ENCODE measurements at places on chromosomes 1 and 21. TPM values are rescaled to one million over a fixed set of nuclear protein-coding genes. Genes with fewer than 3 reads are reported as not detected.

Gene DLGAP3
- total RNA-seq: not detected

GRCh38 chr1:232398823-232399222, 231.1 kb downstream of the SIPA1L2 start:
- DNase-seq: no peak

DNA sequence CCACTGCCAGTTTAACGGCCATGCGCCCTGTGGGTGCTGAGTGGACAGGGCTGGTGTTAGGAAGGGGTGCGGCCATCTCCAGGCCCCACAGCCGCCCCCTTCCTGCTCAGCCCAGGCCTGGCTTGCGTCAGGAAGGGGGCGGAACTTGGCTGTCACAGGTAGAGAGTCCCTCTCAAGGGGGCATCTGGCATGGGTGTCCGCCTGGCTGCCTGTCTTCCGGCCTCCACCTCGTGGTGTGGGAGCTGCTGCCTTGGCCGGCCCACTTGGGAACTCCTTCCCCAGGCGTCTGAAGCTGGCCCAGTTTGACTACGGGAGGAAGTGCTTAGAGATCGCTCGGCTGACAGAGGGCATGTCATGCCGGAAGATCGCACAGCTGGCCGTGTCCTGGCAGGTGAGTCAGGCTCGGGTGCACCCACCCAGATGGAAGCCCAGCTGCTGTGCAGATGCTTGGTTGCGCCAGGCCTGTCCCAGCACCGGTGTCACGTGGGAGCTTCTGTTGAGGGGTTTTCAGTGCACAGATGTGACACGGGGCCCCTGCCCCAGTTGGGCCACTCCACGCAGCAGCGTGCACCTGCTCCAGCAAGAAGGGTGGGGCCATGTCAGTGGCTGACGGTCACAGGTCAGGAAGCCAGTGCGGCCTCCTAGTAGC, 9.1 kb upstream of the ATAD3B start:
- no peak for DNase-seq

DNA sequence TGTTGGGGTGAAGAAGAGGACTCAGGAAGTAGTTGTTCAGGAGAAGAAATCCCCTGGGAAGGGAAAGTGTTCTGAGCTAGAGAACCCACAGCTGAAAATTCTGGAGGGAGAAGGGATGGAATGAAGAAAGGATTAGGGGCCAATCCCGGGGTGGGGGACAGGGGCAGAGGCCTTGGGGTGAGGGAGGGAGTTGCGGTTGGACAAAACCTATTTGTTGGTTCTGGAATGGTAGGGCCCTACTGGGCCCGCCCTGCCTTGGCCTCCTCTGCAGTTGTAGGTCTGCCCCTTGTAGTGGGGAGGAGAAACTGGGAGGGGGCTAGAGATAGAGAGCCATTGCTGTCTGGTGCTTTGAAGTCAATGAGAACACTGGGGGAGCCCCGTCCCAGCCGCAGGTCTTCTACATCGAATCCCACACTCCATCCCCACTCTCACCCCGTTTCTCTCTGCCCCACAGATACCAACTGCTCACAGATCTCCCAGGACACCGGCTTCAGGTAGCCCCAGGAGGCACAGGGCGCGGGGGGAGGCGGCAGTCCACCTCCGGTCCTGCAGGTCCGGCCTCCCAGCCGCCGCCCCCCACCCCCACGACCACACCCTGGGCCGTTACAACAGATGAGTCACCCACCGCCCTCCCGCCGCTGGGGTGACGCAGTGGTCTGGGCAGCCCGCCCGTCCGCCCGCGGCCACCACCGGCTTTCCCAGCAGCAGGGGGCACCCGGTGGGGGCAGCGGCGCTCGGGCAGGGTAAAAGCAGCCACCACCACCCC, 1.1 kb downstream of the TAGLN2 start:
- DNase-seq: peak; percentile 97

Gene CRYAA
- not detected for total RNA-seq

Gene C1orf53
- 2.1 TPM for total RNA-seq

DNA sequence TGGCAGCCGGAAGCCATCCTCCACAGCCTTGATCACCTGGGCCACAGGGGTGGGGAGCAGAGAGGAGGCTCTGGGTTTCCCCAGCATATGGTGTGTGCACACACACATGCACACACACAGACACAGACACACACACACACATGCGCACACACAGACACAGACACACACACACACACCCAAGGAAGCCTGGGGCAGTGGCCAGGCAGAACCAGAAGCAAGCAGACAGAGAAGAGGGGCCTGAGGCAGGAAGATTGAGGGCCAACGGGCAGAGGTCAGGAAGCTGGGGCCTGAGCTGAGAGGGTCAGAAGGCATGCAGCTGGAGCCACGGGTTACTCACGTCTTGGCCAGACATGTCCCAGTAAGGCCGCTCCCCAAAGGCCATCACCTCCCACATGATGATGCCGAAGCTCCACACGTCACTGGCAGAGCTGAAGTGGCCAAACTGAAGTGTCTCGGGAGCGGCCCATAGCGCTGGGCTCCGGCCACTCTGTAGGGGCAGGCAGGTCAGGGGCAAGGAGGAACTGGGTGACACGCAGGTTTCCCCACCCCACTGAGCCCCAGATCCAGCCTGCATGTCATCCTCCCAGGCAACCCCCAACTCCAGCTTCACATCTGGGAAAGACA, 27.4 kb downstream of the CDCA8 start:
- DNase-seq: no peak

DNA sequence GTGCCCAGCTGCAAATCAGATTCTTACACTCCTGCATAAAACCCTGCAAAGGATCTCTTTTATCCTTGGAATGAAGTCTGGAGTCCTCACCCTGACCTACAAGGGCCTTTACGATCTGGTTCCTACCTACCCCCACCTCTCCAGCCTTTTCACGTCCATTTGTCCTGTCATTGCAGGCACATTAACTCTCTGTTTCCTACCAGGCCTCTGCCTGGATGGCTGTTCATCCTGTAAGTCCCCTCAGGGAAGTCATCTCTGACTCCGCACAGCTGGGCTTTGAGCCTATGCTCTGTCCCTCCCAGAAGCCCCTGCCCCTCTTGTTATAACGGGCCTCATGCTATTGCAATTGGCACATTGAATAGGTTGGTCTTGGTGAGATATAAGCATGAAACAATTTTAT, 96.8 kb upstream of the USP24 start:
- DNase-seq: no peak

DNA sequence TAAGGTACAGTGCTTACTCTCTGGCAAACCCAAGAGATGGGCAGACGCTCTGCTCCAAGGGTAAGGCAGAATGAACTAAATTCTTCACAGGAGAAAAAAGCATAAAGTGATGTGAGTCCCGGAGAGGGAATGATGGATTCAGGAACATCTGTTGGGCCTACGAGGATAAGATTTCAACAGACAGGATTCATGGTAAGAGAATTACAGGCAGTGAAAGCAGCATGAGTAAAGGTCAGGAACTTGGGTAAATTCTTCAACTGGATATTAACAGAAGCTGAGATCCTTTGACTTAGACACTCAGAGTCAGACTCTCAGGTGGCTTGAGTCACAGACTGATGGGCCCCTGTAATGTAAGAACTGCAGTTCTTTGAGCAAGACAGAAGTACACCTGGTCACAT, 152.6 kb downstream of the TRABD2B start:
- DNase-seq: no peak

GRCh38 chr1:5254131-5254725, 599.8 kb downstream of the AJAP1 start:
- DNase-seq: peak; percentile 82

- no peak for DNase-seq
Observed at GRCh38 chr1:8358897-8359616, 41.1 kb downstream of the SLC45A1 start.

GRCh38 chr1:53393325-53393792, 65.5 kb upstream of the LRP8 start:
- DNase-seq: peak; percentile 94

Gene EDARADD
- 0.59 TPM for total RNA-seq

GRCh38 chr1:151254217-151255213, at the start of gene PSMD4:
PSMD4 (plus strand) TSS chr1:151254734; CDS start chr1:151254783, 49 bp downstream.
- peak; percentile 96 for DNase-seq

DNA sequence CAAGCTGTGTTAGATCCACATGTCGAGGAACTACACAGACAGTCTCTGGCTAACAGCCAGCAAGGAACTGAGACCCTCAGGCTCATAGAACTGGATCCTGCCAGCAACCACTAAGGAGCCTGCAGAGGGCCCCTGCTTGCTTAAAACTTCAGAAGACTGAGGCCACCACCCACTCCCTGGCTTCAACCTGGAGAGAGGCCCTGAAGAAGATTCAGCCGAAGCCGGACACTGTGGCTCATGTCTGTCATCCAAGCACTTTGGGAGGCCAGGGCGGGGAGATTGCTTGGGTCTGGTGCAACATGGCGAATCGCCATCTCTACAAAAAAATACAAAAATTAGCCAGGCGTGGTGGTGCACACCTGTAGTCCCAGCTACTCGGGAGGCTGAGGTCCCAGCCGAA, 92.6 kb upstream of the TMPRSS2 start:
- DNase-seq: no peak

GRCh38 chr1:3695326-3696217, 43.3 kb downstream of the TP73 start:
- no peak for DNase-seq

Gene ZCCHC17
- 30.7 TPM for total RNA-seq

- DNase-seq: no peak
Observed at GRCh38 chr1:5189384-5189783, 535.0 kb downstream of the AJAP1 start.

- no peak for DNase-seq
Observed at GRCh38 chr1:190274721-190275120, 202.9 kb downstream of the BRINP3 start.

GRCh38 chr1:54080598-54081049, 27.2 kb downstream of the TCEANC2 start:
- DNase-seq: no peak

DNA sequence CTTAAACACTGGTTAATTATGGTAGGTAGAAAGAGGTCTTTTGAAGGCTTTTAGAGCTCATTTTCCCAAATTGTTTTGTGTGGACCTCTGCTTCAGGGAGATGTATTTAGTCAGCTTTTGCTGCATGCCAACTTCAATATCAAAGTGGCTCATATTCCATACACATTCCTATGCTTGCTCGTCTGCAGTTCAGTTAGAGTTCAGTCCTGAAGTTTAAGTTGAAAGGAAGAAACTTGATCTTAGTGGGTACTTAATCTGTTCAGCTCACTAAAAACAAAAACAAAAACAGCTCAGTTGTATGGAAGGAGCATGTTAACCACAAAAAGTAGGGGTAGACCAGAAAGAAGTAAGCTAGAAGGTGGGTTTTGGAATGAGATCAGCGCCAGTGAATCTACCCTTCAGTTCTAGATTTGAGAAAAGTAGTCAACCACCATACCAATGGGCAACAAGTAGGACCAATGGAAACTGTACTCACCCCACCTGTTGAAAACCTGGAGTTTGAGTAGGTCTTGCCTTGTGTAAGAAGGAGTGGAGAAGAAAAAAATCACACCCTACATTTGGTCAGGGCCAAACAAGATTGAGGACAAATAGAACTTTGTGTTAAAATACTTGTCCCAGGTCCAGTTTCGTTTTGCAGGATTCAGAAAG, 58.0 kb downstream of the LEPR start:
- no peak for DNase-seq

DNA sequence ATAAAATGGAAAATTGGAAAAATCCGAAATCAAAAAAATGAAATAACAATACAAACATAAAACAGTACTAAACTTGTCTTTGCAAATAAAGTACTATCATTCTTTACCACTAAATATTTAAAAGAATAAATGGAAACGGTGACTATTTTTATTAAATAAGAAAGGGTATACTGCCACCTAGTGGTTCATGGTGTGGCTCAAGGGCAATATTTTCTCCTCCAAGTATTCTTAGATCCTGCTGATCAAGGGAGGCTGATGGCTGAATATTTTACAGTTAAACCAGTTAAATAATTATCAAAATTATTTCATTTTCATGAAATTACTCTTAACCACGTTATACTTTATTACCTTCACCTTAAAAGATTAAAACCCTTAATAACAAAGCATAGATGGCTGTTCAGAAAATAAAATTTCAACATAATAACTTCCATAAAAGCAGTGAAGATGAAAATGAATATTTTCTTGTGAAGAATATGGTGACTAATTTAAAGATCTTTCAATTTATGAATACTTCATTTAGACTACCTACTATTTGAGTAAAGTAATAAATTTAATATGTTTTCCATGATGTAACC, 1793.9 kb downstream of the NCAM2 start:
- no peak for DNase-seq

Gene KRTAP23-1
- total RNA-seq: not detected

Gene RPAP2
- 29.0 TPM for total RNA-seq

Gene SELP
- total RNA-seq: not detected

DNA sequence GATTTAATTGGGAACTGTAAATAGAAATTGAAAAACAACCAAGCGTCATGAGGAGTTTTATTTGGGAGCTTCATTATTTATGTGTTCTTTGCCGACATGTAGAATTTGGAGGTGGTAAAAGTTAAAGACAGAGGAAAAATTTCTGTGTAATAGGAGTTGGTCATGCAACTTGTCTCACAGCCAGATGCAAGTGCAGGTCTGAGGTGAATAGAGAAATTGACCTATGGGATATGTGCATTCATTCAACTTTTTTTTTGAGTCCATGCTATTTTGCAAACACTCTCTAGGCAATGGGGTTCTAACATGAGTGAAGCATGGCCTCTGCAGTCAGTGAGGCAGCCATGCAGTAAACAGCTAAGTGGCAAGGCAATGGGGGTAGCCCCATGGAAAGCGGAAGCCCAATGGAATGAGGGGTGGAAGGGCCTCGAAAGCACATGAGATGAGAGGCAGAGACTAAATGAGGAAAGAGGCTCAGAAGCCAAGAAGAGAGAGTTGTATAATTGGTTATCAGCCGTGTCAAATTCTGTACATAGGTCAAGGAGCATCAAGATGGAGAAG, 56.4 kb upstream of the NRIP1 start:
- no peak for DNase-seq

- DNase-seq: no peak
Observed at GRCh38 chr1:193905288-193906085, 719.1 kb upstream of the B3GALT2 start.

DNA sequence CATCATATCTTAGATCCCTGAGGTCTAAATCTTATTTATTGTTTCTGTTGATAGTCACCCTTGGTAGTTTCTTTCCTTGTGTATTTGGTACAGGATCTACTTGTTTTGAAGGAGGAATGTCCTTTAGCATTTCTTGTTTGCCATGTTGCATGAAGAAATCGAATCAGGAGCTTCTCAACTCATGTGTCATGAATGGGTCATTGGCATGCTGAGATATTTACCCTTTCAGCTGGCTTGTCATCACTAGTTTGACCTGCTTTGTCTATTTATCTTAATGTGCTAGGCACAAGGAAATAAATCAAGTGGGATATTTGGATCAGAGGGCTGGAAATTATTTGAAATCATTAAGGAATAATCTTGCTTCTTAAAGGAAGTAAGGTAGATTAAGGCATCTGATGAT, 23.8 kb downstream of the THEM4 start:
- no peak for DNase-seq

GRCh38 chr1:175162955-175163354, 29.6 kb downstream of the KIAA0040 start:
- no peak for DNase-seq

DNA sequence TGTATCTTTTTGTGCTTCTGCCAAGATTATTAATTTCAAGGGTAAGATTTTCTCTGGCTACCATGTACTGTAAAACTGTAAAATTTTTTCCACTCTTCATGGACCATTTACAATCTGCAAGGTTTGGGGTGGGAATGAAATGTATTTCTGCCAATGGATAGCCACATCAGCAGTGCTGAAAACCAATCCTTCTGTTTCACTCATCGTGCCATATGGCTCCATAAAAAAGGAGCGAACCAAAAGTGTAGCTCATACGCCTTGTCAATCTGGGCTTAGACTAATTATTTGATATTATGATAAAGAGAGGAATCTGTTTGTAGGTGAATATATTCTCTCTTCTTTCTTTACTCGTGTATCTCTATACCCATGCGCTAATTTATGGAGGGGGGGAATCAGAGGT, 3.0 kb upstream of the SLC44A5 start:
- DNase-seq: no peak

Gene CYYR1
- 4.7 TPM for total RNA-seq

Gene RGS7
- total RNA-seq: 10.9 TPM

Data from osteocyte (in vitro differentiated cells).